Gastroesophageal sphincter (tissue), 4 donors: ENCODE measurements at places on chromosomes 5 and 9.

- no peak for ATAC-seq
Observed at GRCh38 chr5:4220016-4220415, 624.4 kb downstream of the IRX1 start.

DNA sequence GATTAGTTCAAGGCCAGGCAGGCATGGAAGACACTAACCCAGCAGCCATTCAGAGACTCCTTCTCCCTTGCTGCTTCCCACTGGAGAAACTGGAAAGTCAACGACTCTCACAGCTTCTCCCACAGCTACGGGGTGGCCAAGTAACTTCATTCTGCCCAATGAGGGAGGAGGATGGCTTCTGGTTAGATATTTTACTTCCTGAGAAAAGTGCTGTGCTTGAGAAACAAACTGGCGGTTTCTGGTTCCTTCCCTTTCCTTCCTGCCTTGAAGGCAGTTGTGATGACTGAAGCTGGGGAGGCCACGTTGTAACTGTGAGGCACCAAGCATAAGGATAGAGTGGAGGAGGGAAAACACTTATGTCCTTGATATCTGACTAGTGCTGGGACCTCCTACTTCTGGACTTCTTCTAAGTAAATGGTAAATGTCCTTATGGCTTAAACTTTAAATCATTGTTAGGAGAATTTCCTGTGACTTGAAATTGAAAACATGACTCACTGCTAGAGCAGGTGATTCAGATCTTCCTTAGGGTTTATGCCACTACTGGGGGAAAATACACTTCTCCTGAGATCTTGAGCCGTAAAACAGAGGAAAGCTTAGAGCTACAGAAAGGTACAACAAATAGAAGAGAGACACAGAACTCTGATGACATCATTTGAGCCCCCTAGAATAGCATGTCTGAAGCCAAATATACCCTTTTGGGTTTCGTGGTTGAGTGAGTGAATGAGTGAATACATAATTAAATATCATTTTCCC lies 3.1 kb upstream of the GNPDA1 start:
- ATAC-seq, result no peak

DNA sequence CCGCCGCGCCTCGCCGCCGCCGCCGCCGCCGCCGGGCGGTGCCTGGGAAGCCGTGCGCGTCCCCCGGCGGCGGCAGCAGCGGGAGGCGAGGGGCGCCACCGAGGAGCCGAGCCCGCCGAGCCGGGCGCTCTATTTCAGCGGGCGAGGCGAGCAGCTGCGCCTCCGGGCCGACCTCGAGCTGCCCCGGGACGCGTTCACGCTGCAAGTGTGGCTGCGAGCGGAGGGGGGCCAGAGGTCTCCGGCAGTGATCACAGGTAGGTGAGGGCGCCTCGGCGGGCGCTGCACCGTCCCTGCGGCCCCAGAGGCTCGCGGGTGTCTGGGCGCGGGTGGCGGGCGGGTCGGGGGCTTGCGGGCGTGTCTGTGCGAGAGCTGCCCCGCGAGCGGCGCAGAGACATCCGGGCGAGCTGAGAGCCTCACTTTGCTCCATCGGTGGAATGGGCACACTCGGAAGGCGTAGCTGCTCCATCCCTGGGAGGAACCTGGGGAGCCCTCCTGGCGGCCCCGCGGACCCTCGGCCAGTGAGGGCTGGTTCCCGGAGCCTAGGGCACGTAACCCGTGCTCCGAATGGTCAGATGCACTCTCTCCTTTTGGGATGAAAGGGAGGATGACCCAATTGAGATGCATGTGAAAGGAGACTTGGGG lies 864 bp downstream of the PAPPA start:
- ATAC-seq, result peak; percentile 10

DNA sequence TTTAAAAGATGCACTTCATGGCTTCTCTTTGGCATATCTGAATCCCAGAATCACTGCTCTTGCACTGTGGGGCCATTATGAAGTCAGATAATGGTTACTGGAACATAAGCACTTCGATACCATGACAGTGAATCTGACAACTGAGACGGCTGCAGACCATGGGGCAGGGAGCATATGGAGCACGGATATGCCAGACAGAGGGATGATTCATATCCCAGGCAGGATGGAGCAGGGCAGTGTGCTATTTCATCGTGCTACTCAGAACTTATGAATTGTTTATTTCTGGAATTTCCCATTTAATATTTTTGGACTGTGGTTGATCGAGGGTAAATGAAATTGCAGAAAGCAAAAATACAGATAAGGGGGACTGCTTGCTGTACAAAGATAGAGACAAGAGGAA lies 145.0 kb downstream of the EGFLAM start:
- ATAC-seq, result no peak

- no peak for ATAC-seq
Observed at GRCh38 chr5:53429706-53430105, 50.7 kb upstream of the FST start.

DNA sequence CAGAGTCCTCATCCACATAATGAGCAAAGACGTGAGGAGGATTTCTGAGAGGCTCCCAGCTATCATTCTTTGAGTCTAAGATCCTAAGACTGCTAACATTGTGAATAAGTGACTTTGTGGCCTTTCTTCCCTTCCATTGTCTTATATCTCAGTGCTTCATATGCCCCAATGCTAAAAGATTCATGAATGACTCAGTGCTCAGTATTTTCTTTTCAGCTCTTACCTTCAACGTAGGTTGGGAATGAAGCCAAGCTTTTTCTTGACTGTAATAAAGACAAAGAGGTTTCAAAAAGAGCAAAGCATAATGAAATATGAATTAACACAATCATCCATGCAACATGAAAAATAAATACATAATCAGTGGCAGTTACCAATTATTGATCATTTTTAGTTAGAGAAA lies 146.4 kb downstream of the ENTREP1 start:
- ATAC-seq, result no peak

DNA sequence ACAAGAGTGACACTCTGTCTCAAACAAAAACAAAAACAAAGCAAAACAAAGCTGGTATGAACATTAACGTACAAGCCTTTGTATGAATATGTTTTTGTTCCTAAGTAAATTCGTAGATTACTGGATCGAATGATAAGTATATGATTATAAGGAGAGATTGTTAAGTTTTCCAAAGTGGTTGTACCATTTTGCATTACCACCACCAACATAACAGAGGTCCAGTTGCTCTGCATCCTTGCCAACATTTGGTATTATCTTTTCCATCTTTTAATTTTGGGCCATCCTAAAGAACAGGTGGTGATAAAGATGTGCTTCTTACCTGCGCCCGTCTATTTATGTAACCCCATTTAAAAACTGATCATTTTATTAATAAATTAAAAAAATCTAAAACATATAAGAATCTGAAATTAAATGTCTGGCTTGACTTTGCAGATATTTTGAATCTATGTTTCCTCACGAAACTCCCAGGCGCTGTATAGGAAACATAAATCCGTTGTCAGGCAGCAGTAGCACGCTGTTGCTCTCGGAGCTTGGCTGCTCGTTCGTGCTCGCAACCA lies 593 bp upstream of the NAA35 start:
- no peak for ATAC-seq

DNA sequence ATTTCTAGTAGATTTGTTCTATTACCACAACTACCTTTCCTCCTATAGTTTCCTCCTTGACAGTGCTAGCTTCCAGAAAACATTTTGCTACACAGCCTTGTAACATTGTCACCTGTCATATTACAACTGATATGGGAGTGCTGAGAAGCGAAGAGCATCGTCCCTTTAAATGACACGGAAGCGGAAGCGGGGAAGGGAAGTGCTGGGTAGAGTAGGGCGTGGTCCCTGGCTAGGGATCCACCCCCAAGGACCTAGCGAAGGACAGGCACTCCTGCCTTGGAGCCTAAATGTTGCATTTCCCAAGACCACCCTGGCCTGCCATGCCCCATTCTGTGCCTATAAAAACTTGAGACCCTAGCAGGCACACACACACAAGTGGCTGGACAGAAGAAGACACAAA lies 57.4 kb upstream of the RANBP6 start:
- ATAC-seq, result no peak

GRCh38 chr9:102609461-102609860 lies 385.7 kb upstream of the CYLC2 start:
- no peak for ATAC-seq

GRCh38 chr5:54956922-54957321 lies 28.5 kb downstream of the ESM1 start:
- no peak for ATAC-seq

GRCh38 chr5:127040796-127041520 lies 10.6 kb upstream of the MARCHF3 start:
- ATAC-seq, result no peak

DNA sequence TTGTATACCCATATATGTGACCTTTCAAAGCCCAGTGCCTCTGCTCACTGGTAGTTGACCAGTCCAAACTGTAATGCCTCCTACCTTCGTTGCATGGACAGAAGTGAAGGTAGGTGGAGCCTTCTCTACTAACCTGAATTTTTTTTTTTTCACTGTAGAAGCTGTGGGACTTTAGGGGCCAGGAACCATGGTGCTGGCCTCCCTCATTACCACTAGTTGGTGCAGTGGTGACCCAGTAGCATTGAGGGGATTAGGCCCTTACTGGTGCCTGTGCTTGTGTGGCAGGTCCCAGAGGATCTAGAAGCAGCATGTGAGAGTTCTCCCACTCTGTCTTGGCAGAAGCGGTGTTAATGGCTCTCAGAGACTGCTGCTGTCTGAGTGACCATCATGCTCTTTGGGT lies 2.3 kb downstream of the RALGPS1 start:
- no peak for ATAC-seq

DNA sequence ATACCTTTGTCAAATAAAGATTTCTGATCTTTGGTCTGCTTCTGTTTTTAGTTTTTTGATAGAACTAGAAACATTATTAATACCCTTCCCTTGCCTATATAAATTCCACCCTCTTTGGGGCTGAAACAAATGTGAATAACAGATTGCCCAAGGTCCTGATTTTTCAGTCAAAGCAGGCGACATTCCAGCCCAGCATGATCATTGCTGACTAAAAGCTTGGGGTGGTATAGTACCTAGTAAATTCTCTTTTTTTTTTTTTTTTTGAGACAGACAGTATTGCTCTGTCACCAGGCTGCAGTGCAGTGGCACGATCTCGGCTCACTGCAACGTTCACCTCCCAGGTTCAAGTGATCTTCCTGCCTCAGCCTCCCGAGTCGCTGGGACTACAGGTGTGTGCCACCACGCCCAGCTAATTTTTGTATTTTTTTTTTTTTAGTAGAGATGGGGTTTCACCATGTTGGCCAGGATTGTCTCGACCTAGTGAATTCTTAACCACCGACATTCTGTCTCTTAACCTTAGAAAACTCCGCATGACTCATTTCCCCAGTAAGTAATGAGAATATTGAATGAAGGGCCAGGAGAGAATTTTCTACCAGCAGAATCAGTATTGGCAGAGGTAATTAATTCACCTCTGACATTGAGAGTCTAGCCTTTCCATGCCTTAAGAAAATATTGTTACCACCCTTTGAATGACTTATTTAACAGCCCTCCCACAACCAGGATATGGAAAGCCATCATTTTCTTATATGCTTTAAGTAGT lies 226.4 kb downstream of the GNA14 start:
- no peak for ATAC-seq

GRCh38 chr5:52690236-52690768 lies 97.4 kb upstream of the ITGA1 start:
- no peak for ATAC-seq

DNA sequence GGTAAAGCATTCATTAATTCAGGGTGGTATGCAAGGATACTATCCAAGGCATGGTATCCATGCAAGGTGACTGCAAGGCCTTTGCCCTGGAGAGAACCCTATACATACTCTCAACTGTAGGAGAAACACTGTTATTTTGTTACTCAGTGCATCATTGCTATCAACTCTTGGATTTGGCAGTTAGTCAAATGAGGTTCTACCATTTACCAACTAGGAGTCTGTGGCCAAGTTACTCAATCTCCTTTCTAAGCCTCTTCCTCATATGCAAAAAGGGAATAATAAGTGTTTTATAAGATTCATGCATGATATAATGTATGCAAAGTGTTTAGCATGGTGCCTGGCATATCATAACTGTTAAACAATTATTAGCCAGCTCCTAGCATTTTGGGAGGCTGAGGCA lies 4.0 kb downstream of the PCDHGC3 start:
- no peak for ATAC-seq
